Stimulated activated CD4-positive, alpha-beta T cell treated with anti-CD3 and anti-CD28 coated beads, Interleukin-2, amount 100 ng/mL, for 48 hours (primary cell): ENCODE measurements at places on chromosomes 7 and 10.

DNA sequence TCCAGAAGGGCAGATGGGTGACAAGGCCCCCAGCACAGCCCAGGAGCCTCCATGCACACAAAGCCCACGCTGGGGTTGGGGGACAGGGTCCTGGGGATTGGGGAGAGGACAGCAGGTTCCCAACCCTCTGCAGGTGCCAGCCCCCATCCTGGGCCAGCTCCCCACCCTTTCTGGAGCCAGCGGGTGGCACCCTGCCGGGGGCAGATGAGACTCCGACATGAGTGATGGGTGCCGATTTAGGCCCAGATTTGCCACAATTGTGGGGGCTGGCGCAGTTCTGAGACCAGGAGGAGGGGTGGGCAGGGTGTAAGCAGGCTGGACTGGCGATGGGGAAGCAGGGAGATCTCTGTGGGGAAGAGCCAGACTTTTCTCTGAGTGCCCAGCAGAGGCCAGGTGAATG lies 49.3 kb upstream of the SLF2 start:
- no peak for DNase-seq

DNA sequence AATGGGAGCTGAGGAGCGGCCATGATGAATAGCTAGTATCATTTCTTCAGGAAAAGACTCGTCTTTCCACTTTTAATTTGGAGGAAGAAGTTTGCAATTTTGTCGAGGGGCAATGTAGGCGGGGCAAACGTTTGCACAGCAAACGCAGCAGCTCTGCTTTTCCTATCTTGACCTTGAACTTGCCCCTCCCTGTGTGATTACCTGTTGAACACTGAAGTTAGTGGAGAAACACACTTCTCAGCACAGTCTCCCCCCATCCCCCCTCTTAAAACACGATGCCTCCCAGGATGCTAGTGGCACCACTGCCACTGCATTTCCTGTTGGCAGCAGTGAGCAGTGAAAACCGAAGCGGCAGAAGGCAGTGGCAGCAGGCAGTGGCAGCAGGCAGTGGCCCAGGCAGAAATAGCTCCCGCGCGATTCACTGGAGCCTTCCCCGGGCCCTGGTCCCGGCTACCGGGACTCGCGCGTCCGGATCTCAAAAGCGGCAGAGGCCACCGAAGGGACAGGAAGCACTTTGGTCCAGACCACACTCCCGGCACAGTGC lies at the start of gene EPDR1:
TSS of gene EPDR1 (plus strand) at position 336 of the 544 bp plus-strand sequence. CDS start 300 bp downstream, outside the sequence.
- DNase-seq = no peak

GRCh38 chr7:74272305-74273038 lies 16.7 kb upstream of the CLIP2 start:
- DNase-seq = no peak

DNA sequence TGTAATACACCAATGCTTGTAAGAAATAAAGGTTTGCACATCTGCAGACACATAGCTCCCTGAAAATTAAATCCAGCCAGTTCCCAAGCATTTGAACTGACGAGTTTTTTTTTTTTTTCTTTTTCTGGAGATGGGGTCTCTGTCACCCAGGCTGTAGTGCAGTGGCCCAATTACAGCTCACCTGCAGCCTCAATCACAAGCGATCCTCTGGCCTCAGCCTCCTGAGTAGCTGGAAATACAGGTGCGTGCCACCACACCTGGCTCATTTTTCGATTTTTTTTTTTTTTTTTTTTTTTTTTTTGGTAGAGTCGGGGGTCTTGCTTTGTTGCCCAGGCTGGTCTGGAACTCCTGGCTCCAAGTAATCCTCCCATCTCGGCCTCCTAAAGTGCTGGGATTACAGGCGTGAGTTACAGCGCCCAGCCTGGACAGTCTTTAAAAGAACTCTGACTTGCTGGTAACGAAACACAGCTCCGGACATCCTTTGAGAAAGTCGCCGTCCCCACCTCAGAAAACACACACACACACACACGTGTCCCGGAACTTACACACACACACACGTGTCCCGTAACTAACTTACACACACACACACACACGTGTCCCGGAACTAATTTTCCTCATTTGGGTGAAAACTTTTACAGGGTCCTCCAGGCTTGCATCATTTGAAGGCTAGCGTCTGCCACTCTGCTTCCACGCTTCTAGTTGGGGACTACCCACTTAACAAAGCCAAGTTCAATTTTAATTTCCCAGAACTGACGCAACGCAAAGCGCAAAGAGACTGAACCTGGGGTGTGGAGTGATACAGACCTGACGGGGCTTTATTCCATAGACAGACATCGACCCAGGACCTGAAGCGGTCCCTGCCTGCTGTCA lies 18.6 kb downstream of the OCM2 start:
- DNase-seq = peak; percentile 17

DNA sequence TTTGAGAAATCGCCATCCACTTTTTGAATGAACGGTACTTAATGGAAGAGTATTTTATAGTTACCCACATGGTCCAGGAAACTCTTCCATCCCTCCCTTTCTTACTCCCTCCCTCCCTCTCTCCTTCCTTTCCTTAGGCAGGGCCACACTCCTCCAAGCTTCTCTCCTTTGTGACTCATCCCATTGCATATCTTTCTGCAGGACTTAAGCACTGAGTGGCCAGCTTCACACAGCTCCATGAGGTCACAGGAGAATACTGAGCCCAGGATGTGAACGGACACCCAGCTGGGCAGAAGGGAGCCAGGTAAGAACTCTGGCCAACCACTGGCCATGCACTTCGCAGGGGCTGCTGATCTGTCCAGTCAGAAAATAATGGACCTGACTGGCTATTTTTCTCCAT lies 189.7 kb upstream of the ADCY1 start:
- DNase-seq = no peak

GRCh38 chr7:94053532-94053931 lies 49.4 kb upstream of the BET1 start:
- no peak for DNase-seq

DNA sequence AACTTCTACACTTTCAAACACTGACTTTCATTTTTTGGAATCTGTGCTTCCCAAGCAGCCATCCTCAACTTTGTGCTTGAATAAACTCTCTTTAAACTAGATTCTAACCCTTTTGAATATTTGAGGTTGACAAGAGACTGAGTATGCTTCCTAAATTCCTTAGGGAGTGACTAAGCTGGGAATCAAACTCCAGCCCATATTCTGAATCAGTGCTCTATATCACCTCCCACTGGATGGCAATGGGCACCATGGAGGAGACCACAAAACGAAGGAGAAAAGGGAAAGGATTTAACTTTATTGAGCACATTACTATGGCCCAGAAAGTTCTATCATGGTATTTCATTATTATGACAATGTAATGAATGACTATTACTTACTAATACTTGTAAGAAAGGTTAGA lies 17.2 kb upstream of the SLC26A4 start:
- DNase-seq = no peak

DNA sequence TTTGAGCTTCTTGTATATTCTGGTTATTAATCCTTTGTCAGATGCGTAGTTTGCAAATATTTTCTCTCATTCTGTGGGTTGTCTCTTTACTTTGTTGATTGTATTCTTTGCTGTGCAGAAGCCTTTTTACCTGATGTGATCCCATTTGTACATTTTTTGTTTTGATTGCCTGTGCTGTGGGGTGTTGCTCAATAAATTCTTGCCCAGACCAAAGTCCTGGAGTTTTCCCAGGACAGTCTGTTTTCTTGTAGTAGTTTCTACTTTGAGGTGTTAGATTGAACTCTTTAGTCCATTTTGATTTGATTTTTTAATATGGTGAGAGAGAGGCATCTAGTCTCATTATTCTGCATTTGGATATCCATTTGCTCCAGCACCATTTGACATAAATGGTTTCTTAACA lies 588.7 kb upstream of the MBL2 start:
- no peak for DNase-seq

DNA sequence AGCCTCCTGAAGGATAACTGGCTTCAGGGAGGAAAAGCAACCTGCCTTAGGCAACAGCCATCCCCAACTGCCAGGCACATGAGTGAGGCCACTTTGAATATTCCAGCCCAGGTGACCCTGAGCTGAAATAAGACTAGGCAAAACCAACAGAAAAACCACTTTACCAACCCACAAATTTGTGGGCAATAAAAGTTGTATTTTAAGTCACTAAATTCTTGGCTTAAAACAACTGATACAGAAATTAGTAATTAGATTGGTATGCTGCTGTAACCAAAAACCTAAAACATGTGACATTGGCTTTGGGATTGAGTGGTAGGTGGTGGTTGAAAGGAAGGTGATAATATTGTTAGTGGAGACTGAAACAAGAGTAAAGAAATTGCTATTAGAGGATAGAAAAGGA lies 39.9 kb downstream of the ABCB4 start:
- DNase-seq = no peak

DNA sequence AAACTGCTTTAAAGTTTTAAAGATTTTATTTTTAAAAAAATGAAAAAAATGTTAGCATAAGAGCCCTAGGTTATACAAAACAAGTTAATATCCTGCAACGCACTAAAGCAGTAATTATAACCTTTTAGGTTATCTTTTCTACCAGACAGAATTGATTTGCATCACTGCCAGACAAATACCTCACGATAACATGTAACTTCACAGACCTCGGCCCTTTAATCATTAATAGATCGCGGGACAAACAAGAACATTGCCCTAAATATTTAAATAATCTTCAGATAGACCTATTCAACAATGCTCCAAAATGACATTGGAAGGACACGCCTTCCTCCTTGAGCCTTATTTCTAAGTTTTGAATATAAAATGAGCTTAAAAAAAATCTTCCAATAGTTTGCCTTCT lies 23.8 kb upstream of the C7orf33 start:
- no peak for DNase-seq

GRCh38 chr7:20738518-20739481 lies 47.9 kb downstream of the SP8 start:
- DNase-seq = no peak

GRCh38 chr10:13118784-13119410 lies 18.9 kb downstream of the OPTN start:
- no peak for DNase-seq
